ENCODE measurements at places on chromosomes 1 and 21.

- peak; percentile 72 for DNase-seq
Observed at GRCh38 chr1:235075048-235075776, 53.4 kb downstream of the TOMM20 start.

DNA sequence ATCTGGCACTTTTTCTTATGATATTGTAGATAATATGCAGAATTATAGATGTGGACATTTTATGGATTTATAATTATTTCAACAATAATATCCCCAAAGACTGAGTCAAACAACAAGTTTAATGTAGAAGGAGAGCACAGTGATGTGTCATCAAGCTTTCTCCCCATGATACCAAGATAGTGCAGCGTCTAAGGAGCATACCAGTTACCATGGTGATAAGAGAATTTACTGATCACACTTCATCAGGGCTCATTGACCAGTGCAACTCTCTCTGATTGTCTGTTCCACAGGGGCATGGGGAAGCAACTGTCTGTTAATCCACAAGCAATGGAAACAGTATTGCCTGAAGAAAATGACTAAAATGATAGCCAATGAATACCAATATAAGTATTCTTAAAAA, 209.6 kb upstream of the DPYD start:
- no peak for DNase-seq

- DNase-seq: no peak
Observed at GRCh38 chr1:173749137-173749536, 34.4 kb downstream of the KLHL20 start.

- no peak for DNase-seq
Observed at GRCh38 chr1:41851589-41851988, 67.1 kb downstream of the HIVEP3 start.

- DNase-seq: no peak
Observed at GRCh38 chr1:248750496-248750895, 5.1 kb downstream of the LYPD8 start.

DNA sequence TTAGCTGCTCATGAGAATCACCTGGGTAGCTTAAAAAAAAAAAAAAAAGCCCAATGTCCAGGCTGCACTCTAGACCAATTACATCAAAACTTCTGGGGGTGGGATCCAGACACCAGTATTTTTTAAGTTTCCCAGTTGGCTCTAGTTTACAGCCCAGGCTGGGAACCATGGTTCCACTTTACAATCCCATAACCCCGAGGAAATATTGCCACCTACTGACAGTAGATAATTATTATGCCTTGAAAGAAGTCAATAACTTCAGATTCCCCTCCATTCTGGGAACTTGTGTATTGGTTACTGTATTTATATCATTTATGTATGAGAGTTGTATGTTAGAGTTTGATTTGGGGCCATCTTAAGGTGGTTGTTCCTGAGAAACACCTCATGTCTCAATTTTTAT, 100.2 kb downstream of the SPATA46 start:
- DNase-seq: no peak

GRCh38 chr1:91091812-91092211, 70.0 kb upstream of the ZNF644 start:
- DNase-seq: no peak

- DNase-seq: no peak
Observed at GRCh38 chr1:88802404-88802803, 89.0 kb downstream of the GTF2B start.

GRCh38 chr1:239537795-239538194, 151.4 kb downstream of the CHRM3 start:
- DNase-seq: no peak

- DNase-seq: no peak
Observed at GRCh38 chr1:83918688-83919285, 80.1 kb downstream of the TTLL7 start.

GRCh38 chr1:63010913-63011660, 227.2 kb downstream of the ATG4C start:
- no peak for DNase-seq

DNA sequence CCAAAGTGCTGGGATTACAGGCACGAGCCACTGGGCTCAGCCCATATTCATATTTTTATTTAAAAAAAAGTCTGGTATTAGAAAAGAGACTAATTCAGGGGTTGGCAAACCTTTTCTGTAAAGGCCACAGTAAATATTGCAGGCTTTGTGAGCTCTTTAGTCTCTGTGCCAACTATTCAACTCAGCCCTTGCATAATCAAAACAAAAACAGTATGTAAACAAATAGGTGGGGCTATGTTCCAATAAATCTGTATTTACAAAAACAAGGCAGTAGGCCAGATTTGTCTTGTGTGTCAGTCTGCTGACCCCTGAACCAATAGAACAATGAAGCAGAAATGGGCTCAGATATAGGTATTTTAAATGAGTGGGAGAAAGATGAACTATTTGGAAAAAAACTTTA, 49.3 kb downstream of the CDC42BPA start:
- no peak for DNase-seq

- DNase-seq: no peak
Observed at GRCh38 chr1:161866241-161866640, 100.1 kb downstream of the ATF6 start.

DNA sequence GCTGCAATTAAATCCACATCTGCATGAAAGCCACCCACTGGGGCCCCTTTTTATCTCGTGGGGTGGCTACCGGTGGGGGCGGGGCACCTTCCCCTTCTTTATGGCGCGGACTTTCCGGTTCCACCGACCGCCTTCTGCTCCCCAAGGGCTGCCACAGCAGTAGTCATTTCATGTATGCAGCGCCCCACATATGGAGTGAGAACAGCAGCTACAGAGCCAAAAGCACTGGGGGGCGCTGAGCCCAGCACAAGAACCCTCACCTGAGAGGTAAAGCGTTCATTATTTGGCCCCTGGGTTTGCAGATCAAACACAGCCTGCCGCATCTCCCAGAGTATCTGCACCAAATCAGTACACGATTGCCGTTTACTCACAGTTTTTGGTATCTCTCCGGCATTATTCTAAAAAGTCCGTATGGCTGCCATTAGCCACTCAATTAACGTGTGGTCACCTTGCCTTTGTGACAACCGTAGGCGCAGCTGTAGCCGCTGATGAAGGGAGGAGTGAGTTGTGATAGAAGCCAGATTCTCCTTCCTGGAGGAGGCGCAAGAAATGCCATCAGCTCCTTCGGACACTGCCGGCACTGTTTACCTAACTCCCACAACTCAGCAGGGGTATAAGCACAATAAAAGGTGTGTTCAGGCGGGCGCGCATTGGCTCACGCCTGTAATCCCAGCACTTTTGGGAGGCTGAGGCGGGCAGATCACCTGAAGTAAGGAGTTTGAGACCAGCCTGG, 30.4 kb upstream of the CR2 start:
- peak; percentile 8 for DNase-seq

- peak; percentile 75 for DNase-seq
Observed at GRCh38 chr1:206909161-206909882, 12.1 kb downstream of the IL24 start.

- no peak for DNase-seq
Observed at GRCh38 chr1:150961756-150962155, 12.9 kb downstream of the CERS2 start.

DNA sequence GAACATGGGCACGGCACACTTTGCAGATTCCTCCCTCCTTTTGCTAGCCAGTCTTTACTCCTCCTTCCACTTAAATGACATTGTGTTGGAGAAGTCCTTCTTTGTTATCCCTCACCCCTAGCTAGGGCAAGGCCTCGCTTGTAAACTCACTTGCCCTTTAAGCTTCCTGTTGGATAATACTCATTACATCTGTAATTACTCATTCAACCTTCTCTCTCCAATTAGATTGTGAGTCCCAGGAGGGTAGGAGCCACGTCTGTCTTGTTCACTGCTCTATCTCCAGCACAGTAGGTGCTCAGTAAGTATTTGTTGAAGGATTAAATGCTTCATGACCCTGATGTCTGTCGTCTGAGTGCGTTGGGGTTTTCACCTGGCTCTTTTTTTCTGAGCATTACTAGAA, 98.7 kb upstream of the USP24 start:
- DNase-seq: no peak

GRCh38 chr1:167776151-167776550, 54.4 kb downstream of the MPZL1 start:
- no peak for DNase-seq

- DNase-seq: no peak
Observed at GRCh38 chr1:112126598-112126997, 137.1 kb upstream of the KCND3 start.

- no peak for DNase-seq
Observed at GRCh38 chr1:24373044-24373443, 40.5 kb downstream of the STPG1 start.

GRCh38 chr1:94486990-94487389, 54.6 kb downstream of the F3 start:
- no peak for DNase-seq

GRCh38 chr1:187655104-187655503, 826.4 kb downstream of the PLA2G4A start:
- DNase-seq: no peak

- no peak for DNase-seq
Observed at GRCh38 chr1:112557385-112557784, 48.6 kb downstream of the WNT2B start.

DNA sequence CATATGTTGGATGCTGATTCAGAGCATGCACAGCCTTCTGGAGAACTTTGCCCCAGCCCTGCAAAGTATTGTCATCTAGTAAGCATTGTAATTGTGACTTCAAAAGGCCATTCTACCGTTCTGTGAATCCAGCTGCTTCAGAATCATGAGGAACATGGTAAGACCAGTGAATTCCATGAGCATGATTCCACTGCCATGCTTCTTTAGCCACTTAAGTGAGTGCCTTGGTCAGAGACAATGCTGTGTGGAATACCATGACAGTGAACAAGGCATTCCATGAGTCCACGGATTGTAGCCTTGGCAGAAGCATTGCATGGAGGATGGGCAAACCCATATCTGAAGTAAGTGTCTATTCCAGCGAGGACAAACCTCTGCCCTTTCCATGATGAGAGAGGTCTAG, 123.7 kb downstream of the S1PR1 start:
- DNase-seq: no peak
